NCI-H460 (cell line): ENCODE measurements at places on chromosomes 6 and 20.
A peak's percentile ranks its signal among the peaks of the same experiment; 100 is the strongest.

GRCh38 chr20:48747840-48748414, 79.9 kb downstream of the PREX1 start:
- no peak for DNase-seq

DNA sequence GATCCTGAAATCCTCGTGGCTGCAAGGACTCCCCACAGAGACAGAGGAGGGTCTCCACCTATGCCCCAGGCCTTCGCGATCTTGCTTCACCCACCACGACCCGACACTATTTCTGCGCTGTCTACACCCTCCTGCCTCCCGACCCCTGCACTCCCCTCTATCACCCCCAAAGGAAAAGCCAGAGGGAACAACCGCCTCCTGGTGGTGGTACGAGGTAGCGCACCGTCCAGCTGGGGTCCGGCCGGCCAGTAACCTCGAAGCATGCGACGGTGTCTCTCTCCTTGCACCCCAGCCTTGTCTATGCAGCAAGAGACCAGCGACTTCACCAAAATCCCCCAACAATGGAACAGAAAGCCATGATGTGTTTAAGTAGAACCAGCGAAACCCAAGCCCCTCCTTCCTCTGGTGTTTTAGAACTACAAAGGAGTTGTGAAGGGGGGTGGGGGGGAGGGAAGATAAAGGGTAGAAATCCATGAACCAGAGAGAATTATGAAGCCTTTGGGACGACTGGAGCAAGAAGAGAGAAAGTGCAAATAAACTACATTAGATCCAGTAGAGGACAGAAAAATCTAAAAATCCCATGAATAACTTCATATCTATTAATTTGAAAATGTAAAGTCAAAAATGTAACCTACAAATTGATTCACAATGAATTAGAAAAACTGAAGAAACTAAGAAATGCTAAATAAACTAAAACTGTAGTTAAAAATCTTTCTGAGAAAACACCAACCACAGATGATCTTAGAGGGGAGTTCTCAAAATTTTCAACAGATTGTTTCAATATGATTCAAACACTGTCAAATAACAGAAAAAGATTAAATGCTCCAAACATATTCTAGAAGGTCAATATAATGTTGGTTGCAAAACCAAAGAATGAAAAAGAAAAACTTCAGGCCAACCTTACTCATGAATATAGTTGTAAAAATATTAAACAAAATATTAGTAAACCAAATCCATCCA, 168.0 kb downstream of the CDK19 start:
- no peak for DNase-seq

DNA sequence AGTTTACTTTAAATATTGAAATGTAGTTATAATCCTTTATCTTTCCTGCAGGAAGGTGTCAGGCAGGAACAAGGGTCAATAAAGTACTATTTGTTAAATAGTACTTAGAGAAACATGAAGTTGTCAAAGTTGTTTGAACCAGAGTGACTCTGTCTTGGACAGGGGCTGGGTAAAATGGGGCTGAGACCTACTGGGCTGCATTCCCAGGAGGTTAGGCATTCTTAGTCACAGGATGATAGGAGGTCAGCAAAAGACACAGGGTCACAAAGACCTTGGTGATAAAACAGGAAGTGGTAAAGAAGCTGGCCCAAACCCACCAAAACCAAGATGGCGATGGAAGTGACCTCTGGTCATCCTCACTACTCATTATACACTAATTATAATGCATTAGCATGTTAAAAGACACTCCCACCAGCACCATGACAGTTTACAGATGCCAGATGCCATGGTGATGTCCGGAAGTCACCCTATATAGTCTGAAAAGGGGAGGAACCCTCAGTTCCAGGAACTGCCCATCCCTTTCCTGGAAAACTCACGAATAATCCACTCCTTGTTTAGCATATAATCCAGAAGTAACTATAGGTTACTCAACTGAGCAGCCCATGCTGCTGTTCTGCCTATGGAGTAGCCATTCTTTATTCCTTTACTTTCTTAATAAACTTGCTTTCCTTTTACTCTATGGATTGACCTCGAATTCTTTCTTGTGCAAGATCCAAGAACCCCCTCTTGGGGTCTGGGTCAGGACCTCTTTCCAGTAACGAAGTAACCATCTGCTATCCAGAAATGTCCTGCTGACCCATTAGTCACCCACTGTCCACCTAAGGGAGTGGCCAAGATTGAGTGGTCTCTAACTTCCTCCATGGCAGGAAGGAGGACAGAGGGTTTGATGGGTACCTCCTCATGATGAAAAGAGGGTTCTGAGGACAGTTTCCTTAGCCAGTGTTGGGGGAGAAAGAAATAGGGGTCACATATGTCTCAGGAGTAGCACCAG, 19.6 kb downstream of the SLC22A2 start:
- DNase-seq: no peak

DNA sequence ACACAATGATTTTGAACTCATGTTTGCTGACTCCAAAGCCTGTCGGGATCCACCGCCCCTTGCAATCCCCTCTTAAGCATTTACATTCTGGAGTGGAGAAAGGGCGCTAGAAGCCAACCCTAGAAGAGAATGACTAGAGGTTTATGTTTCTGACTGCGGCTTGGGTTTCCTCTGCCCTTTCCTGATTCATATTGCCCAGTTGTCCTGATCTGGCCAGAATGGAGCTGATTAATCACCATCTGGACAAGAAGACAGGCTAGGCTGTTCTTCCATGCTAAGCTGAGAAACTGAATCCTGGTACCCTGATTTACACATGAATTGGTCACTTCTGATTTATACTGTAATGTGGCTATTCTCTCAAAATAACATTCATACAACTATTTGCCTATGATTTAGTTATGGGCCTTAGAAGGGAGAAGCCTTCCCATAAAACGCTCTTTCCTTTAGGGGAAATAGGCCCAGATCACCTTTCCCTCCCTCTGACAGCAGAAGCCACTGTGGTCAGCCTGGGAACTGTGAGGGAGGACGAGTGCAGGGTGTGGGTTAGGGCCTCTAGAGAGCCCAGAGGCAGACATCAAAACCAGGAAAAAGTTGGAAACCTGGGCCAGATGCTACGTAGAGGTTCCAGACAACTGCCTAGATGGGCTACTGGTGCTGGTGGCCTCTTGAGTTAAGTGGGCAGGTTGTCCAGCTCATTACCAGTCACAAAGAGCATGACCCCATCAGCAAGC, 199.2 kb upstream of the PRDM1 start:
- no peak for DNase-seq

- no peak for DNase-seq
Measured at GRCh38 chr20:10536531-10536930, 101.4 kb downstream of the SLX4IP start.

DNA sequence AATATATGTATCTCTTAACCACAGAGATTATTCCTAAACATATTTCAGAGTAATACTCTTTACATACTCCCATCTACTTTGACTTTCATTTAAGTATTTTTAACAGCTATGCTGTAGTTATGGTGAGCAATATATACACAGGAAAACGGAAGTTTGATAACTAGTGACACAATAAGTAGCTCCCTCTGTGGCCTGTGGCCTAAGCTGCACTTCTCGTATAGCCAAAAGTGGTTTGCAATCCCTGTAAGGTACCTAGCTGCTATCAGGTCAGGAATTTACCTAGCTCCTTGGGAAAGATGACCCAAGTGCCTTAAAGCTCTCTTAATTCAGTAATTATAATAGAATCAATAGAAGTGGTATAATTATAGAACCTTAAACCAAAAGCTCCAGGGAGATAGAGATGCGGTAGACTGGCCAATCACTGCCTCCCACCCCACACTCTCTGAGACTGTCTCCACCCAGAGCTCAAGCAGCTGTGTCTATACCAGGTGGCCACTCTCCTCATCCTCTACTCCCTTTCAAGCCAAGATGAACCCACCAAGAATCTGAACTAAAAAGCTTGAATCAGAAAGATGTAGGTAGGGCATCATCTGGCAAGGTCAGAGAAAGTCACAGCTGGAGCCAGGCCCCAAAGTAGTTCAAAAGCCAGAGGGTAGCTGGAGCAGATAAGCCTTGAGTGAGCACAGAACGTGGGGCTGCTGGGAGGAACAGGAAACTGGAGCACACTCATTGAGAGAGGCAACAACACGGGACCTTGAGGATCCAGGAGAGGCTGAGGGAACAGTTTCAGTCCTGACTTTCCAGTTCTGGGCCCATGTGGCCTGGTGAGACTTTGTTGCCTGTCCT, 84.9 kb upstream of the ASF1A start:
- no peak for DNase-seq

- DNase-seq: no peak
Measured at GRCh38 chr6:19898141-19898740, 61.1 kb downstream of the ID4 start.

GRCh38 chr6:157993076-157993475, 11.4 kb downstream of the SYNJ2 start:
- DNase-seq: no peak

DNA sequence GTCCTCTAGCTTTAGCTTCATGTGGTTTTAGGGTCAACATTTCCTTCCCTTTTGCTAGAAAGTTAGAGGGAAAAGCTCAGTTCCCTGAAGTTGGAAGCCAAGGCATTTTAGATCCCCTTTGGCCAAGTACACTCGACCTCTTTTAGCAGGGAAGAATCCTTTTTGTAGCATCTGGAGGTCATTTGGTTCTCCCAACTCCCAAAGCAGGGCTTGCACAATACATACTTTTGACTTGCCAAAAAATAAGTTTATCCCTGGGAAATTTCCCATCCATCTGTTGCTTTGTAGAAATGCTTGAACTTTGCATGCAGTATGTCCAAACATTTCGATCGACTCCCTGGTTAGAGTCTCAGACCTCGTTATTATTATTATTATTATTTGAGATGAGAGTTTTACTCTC, 4.6 kb upstream of the EDEM2 start:
- no peak for DNase-seq

DNA sequence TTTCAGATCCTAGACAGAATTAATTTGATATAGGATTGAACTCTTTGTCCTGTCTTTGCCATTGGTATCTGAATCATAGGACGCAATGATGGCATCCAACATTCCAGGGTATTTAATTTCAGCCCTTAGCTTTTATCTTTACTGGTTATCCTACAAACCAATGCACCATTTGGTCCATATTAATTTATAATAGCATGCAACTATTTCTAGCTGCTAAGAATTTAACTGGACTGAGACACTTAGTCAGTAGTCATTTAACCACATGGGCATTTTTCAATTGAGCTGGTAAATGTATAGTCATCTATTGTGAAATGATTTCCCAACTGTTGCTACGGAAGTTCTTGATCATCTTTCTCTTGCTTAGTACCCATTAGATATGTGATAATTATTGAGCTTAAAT, 141.1 kb downstream of the CD164 start:
- DNase-seq: no peak

DNA sequence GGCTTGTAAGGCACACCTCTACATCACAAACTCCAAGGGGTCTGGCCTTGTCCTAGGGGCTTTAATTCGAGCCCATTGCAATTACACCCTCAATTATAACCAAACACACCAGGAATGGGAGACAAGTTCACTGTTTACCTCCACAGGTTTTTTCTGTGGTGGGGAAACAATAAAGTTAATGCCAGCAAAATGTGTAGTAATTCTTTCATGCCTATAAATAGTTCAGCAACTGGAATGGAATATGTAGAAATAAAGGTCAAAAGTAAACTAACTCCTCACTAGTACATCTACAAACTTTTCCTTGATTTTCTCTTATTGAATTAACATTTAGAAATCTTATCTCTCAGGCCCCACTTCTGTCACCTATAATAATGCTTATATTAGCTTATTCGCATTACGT, 27.1 kb upstream of the RIPK1 start:
- no peak for DNase-seq

- DNase-seq: no peak
Measured at GRCh38 chr20:57382516-57382915, 8.7 kb upstream of the RBM38 start.

DNA sequence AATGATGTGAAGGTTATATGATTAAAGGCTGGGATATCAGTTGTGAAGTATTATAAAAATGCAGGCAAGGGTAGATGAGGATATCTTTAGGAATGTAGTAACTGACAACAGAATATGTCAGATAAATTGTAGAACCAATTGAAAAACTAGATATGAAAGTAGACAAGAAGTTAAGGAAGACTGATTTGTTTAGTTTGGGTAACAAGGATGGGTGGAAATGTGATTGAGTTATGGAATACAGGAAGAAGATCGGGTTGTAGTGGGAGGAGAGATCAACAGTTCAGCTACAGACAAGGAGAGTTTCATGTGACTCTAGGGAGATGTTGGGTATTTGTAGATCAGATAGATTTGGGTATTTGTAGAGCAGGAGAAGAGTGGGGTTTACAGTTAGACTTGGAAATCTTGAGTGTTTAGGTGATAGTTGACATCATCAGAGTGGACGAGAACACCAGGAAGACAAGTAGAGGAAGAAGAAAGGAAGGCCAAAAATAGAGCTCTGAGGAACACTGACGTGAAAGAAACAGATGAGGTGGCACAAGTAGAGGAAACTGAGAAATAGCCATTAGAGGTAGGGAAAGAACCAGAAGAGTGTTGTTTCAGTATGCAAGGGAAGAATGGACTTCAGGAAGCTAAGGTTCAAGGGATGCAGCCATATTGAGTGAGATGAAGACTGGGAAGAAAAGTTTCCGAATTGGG, 12.1 kb upstream of the TSPYL1 start:
- no peak for DNase-seq

DNA sequence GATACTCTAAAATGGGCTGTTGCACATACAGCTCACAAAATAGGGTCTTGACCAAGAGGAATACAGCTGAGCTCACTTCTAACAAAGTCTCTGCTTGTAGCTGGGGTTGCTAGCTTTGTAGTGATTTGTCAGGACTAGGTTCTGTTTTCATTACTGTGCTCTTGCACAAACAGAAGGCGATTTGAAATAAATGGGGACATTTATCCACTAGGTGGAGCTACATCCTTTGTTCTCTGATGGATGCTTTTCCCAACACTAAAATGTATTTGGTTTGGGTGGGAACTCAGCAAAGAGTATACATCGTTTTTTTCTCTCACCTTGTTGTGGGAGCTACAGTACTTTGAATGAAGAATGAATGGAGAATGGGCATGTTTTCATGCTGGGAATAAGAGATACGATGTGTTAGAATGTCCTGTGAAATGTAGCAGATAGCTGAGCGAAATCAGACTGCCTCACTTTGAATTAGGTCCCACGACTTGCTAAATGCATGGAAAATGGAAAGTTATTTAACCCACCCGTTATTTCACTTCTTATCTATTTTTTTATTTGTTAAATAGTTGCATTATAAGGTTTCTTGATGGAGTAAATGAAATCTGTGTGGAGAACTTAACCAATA, 494.7 kb upstream of the MAP3K7 start:
- peak; percentile 33 for DNase-seq

- no peak for DNase-seq
Measured at GRCh38 chr6:56690519-56691285, 48.0 kb upstream of the DST start.

DNA sequence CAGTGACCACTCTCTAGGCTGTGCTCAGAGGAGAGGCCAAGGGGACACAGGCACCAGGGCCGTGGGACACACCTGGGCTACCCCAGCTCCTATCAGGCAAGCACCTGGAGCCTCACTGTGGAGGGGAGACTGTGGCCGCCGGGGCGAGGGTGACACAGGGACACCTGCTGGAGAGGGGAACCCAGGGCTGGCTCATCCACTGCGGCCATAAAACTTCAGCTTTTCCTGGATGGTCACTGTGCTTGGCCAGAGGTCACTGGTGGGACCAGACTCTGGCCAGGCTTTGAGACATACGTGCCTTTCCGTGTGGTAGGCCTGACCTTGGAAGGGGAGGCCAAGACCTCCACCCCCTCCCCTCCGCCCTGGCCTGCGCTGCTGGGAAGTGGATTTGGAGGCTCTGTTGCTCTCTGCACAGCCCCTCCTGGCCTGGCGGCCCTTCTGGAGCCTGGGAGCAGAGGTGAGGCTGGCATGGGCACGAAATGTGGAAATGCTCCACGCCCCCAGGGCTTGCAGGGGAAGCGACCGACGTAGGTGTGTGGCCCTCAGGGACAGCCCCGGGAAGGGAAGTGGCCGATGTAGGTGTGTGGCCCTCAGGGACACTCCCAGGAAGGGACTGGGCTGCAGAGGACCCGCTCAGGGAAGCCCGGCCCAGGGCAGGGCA, 42.9 kb upstream of the BHLHE23 start:
- no peak for DNase-seq
